ENCODE measurements at places on chromosomes 11 and 22. TPM values are rescaled to one million over a fixed set of nuclear protein-coding genes. Genes with fewer than 3 reads are reported as not detected.
A peak's percentile ranks its signal among the peaks of the same experiment; 100 is the strongest.

EIF3D gene
- total RNA-seq = 133 TPM

- no peak overlapping the region for H3K4me3 ChIP-seq
- no peaks in the 10 kb centered on the region for H3K27me3 ChIP-seq
- no peaks in the 10 kb centered on the region for H3K36me3 ChIP-seq
- no peaks in the 10 kb centered on the region for H3K4me1 ChIP-seq
Observed at GRCh38 chr11:74671520-74672196, 59.6 kb downstream of the CHRDL2 start.

- DNase-seq = peak; percentile 94
- H3K4me1 ChIP-seq = peaks cover 31% of the 10 kb centered on the region
- H3K36me3 ChIP-seq = peaks cover 15% of the 10 kb centered on the region
- H3K27ac ChIP-seq = peak overlapping the region; percentile 76
- H3K4me3 ChIP-seq = peak overlapping the region; percentile 47
Observed at GRCh38 chr11:64341851-64342791, 2.1 kb downstream of the CCDC88B start.

DNA sequence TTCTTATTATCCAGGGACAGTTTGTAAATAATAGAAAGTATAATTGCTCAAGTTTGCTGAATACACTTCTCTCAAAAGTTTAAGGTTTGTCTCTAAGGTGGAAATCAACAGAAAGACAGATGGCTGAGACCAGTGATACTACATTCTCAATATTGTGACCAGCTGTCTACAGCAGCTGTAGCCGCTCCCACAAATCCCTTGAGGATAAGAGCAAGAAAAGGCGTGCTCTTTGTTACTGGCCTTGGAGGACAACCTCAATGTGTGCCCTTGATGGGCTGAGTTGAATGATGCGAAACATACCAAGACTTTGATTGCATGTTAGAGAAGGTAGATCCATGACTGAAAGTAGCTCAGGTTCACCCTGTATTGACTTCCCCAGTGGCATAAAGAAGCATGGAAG lies 6.1 kb downstream of the OR6M1 start:
- H3K27ac ChIP-seq = no peak overlapping the region
- DNase-seq = no peak
- H3K4me3 ChIP-seq = no peak overlapping the region

GRCh38 chr11:68506908-68507307 lies 46.4 kb downstream of the PPP6R3 start:
- H3K36me3 ChIP-seq = no peaks in the 10 kb centered on the region
- no peak overlapping the region for H3K4me3 ChIP-seq
- peaks cover 74% of the 10 kb centered on the region for H3K4me1 ChIP-seq
- DNase-seq = no peak
- H3K27me3 ChIP-seq = no peaks in the 10 kb centered on the region
- no peak overlapping the region for H3K27ac ChIP-seq

GRCh38 chr11:117953024-117953671 lies 23.9 kb upstream of the TMPRSS13 start:
- no peak overlapping the region for H3K27ac ChIP-seq
- peaks cover 46% of the 10 kb centered on the region for H3K4me1 ChIP-seq
